RCC 7860 (cell line): ENCODE measurements at places on chromosomes 7 and 10.

- no peak for DNase-seq
These were observed 39.0 kb downstream of the HTR5A start for GRCh38 chr7:155109121-155109520.

DNA sequence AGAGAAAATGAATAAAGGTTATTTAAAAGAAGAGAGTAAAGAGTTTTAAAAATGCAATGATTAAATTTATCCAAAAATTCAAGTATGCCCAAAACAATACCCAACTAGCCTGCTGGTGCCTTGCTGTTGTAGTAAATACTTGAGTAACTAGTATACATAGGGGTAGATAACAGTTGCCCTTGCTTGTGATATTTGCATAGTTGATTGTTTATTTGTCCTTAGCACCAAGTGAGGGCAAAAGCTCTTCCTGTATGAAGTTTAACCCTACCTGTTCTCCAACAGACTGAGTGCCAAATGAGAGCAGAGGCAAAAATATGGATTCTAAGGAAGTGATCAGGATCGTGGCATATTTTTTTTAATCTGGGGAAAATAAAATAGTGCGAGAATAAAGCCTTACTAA lies 85.0 kb downstream of the PTN start:
- DNase-seq = no peak

GRCh38 chr10:78944723-78945312 lies 123.9 kb upstream of the ZMIZ1 start:
- DNase-seq = no peak

- no peak for DNase-seq
These were observed 20.2 kb upstream of the ASL start for GRCh38 chr7:66055321-66055956.

DNA sequence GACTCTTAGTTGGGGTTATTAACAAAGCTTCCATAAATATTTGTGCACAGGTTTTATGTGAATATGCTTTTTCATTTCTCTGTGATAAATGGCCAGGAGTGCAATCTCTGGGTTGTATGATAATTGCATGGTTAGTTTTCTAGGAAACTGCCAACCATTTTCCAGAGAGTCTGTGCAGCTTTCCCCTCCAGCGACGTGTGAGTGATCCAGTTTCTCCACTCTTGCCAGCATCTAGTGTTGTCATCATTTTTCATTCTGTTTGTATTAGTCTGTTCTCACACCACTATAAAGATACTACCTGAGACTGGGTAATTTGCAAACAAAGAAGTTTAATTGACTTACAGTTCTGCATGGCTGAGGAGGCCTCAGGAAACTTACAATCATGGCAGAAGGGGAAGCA lies 319.6 kb upstream of the SHH start:
- no peak for DNase-seq

- no peak for DNase-seq
These were observed at the start of gene RNLS for GRCh38 chr10:88582806-88583583. Gene RNLS, minus strand, starts transcription at chr10:88583318.

GRCh38 chr10:77501152-77501845 lies 136.3 kb downstream of the KCNMA1 start:
- DNase-seq = peak; percentile 97

DNA sequence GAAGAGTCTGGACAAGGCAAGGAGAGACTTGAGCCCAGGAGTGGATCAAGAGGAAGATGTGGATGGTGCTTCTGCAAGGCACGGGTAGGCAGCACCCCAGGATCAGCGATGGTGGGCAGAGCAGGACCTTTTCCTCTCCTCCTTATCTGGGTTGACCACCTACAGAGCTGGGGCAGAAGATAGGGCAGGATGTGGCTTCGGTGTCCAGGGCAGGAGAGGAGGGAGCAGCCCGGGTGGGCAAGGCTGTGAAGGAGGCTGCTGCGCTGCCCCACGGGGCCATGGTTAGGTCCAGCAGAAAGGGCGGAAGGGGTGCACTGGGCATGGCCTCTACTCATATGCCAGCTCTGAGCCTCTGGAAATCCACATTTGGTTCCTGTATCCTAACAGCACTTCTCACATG lies 20.0 kb upstream of the PARP12 start:
- no peak for DNase-seq

DNA sequence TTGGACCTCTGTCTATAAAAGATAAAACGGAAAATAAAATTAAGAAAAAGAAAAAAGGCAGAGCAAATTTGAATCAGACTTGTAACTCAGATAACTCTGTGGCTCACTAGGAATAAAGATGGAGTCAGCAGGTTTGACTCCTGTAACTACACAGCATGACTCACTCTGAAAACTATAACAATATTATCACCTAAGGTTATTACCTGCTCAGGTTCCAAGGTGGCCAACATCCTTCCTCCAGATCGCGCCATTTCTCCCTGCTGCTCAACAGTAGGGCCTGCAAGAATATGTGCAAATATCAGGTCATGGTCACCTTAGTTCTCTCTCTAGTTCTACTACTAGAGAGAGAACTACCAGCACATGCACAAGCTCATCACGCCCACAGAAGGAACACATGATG lies 30.0 kb downstream of the ALDH18A1 start:
- DNase-seq = no peak

GRCh38 chr7:74665296-74665938 lies 7.9 kb downstream of the GTF2I start:
- DNase-seq = no peak

DNA sequence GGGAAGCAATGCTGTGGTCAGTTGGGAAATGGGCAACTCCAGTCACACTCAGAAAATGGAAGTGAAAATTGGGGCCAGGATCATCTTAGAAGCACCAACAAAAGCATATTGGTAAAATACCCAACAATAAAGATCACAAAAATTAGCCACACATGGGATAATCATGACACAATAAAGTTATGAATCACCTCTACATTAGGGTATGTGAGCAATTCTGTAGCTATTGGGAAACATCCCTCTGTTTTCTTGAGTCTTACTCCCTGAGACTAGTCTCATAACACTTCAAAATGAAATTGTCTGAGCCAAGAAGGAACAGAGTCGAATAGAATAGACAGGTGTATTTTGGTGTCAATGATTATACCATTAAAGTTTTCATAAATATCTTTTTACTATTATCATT lies 178.3 kb downstream of the DYNC1I1 start:
- DNase-seq = no peak
